ENCODE measurements at places on chromosomes 1 and 21.

GRCh38 chr1:231933711-231934626 is 307.4 kb downstream of the DISC1 start:
- DNase-seq = peak; percentile 53

DNA sequence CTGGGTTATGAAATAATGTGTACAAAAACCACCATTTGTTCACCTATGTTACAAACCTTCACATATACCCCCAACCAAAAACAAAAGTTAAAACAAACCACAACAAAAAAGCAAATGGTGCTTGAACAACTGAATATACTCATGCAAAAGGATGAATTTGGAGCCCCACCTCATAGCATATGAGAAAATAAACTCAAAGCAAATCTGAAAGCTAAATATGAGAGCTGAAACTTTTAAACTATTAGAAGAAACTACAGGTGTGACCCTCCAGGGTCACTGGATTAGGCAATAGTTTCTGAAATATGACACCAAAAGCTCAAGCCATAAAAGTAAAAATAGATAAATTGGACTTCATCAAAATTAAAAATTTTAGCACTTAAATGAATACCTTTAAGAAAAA is 215.5 kb upstream of the CHRM3 start:
- no peak for DNase-seq

- no peak for DNase-seq
Measured at GRCh38 chr21:44618504-44618903, 6.6 kb downstream of the KRTAP10-8 start.

DNA sequence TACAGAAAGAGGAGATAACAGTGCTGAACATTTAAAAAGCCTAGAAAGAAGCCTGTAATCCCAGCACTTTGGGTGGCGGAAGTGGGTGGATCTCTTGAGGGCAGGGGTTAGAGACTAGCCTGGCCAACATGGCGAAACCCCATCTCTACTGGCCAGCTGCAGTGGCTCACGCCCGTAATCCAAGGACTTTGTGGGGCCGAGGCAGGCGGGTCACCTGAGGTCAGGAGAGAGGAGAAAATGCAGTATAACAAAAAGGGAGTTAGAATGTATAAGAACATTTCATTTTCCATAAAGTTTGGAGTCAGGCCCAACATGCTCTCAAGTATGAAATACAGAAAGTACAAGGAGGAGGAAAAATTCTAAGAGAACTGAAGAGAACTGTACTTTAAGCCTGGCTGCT is 134.5 kb downstream of the SMYD3 start:
- DNase-seq = no peak

DNA sequence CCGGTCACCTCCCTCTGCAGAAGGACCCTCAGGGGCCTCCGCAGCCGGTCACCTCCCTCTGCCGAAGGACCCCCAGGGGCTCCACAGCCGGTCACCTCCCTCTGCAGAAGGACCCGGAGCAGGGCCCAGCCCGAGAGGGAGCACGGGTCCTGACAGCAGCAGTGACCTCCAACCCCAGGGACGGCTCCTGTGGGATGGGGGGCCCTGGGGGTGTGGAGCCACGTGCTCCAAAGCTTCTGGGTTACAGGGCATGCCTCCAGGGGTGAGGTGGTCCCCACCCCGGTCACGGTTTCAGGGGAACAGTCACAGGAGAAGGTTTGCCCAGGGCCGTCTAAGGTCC is 40.3 kb downstream of the SLC19A1 start:
- DNase-seq = no peak

GRCh38 chr1:212055333-212055732 is 19.8 kb downstream of the DTL start:
- no peak for DNase-seq

GRCh38 chr1:112239683-112240330 is 156.2 kb upstream of the CTTNBP2NL start:
- no peak for DNase-seq

DNA sequence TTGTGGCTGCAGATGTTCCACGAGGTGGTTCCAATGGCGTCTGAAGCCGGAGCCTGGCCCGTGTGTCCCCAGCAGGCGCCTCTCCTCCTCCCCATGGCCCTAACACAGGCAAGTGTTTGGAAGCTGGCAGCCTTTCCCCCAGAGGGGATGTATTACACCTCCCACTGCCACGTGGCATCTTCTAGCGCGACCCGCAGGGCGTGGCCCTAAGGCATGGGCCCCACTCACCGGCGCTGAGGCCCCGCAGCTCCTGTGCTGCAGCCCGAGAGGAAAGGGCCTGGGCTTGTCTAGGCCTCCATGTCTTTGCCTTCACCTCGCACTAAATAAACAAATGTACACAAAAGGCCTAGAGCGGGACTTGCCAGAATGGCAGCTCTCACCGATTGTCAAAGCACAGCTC is 37.9 kb downstream of the SLC66A1 start:
- no peak for DNase-seq

- peak; percentile 1 for DNase-seq
Measured at GRCh38 chr1:192905049-192905448, 96.2 kb downstream of the RGS2 start.

GRCh38 chr1:247769603-247770002 is 9.2 kb upstream of the OR1C1 start:
- DNase-seq = no peak

GRCh38 chr1:169511316-169512005 is 25.7 kb upstream of the SLC19A2 start:
- DNase-seq = peak; percentile 75

- DNase-seq = no peak
Measured at GRCh38 chr1:116664366-116664977, 3.1 kb downstream of the IGSF3 start.

- no peak for DNase-seq
Measured at GRCh38 chr1:10074852-10075730, 42.3 kb downstream of the UBE4B start.

- peak; percentile 17 for DNase-seq
Measured at GRCh38 chr1:204465546-204466415, 28.8 kb downstream of the PIK3C2B start.

GRCh38 chr1:53559854-53560580 is 100.8 kb downstream of the DMRTB1 start:
- DNase-seq = no peak

DNA sequence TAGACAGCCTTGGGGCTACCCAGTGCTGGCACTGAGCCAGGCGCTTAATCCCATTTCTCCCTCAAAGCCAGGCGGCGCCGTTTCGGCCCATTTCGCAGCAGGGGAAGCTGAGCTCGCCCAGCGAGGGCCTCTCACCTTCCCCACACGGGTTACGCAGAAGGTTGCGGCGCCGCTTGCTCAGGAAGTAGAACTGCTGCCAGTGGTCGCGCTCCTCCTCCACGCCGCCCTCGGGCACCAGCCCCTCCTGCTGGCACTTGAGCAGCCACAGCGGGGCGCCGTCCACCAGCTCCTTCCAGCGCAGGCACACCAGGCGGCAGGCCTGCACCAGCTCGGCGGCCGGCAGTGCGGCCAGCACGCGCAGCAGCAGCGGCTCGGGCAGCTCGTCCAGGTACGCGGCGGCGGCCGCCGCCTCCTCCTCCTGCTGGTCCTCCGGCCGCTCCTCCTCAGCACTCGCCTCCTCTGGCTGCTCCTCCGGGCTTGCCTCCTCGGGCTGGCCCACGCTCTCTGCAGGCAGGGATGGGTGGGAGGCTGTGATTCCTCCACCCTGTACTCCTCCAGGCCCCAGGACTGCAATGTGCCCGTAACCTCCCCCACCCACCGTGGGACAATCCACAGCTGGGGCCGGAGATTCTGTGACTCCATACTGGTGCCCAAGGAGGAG is 3.8 kb downstream of the FBXO2 start:
- peak; percentile 71 for DNase-seq
